Left ventricle myocardium inferior (tissue), 1 donor: ENCODE measurements at places on chromosomes 1 and 21. TPM values are rescaled to one million over a fixed set of nuclear protein-coding genes. Genes with fewer than 3 reads are reported as not detected.

The FYB2 gene
- total RNA-seq, result 5.7 TPM

The ASB17 gene
- not detected for total RNA-seq

The TMEM240 gene
- 7.2 TPM for total RNA-seq

The PIK3CD gene
- 2.6 TPM for total RNA-seq

The DDAH1 gene
- total RNA-seq, result 10.1 TPM

The DHX9 gene
- 61.9 TPM for total RNA-seq

The APCS gene
- not detected for total RNA-seq

The ATP1A4 gene
- 0.11 TPM for total RNA-seq
